ENCODE measurements at places on chromosomes 12 and 14. TPM values are rescaled to one million over a fixed set of nuclear protein-coding genes. Genes with fewer than 3 reads are reported as not detected.

ANO2 gene
- 4.0 TPM for total RNA-seq

TAS2R43 gene
- total RNA-seq: 2.5 TPM

GRCh38 chr12:51923506-51924365 lies 16.4 kb downstream of the ACVRL1 start:
- no peaks in the 10 kb centered on the region for H3K36me3 ChIP-seq
- peaks cover 14% of the 10 kb centered on the region for H3K4me1 ChIP-seq
- H3K4me3 ChIP-seq: no peak overlapping the region
- H3K27ac ChIP-seq: no peak overlapping the region
- H3K27me3 ChIP-seq: peaks cover 20% of the 10 kb centered on the region

- no peak overlapping the region for H3K27ac ChIP-seq
- H3K27me3 ChIP-seq: no peaks in the 10 kb centered on the region
- no peak overlapping the region for H3K4me3 ChIP-seq
- no peaks in the 10 kb centered on the region for H3K4me1 ChIP-seq
Measured at GRCh38 chr12:115632308-115632707, 645.2 kb downstream of the MED13L start.

- no peaks in the 10 kb centered on the region for H3K27me3 ChIP-seq
- peaks cover 34% of the 10 kb centered on the region for H3K4me1 ChIP-seq
- H3K36me3 ChIP-seq: no peaks in the 10 kb centered on the region
- H3K4me3 ChIP-seq: no peak overlapping the region
Measured at GRCh38 chr14:54674046-54674741, 107.3 kb downstream of the SAMD4A start.

- peak; percentile 18 for DNase-seq
- H3K27ac ChIP-seq: no peak overlapping the region
- H3K4me3 ChIP-seq: no peak overlapping the region
- no peaks in the 10 kb centered on the region for H3K4me1 ChIP-seq
- no peaks in the 10 kb centered on the region for H3K36me3 ChIP-seq
Measured at GRCh38 chr14:87805315-87805723, 187.7 kb downstream of the GALC start.

NEUROD4 gene
- total RNA-seq: 0.62 TPM

GPD1 gene
- total RNA-seq: 1.4 TPM

DNA sequence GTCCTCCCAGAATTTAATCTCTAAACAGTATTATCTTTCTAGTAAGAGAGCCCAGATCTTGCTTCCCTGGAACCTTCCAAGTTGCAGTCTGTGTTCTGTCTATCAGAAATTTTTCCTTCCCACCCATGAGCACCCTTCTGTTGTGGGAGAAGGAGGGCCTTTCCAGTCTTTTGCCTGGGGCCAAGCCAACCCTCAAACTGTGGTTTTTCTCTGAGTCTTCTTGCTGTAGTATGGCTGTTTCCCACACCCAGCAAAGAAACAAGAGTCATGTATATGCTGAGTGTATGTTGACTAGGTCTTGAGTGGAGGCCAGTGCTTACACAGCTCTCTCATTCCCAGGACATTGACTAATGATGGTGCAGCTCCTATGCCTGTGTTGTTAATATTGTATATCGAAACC lies 104.5 kb downstream of the TGFB3 start:
- H3K27ac ChIP-seq: no peak overlapping the region
- no peak overlapping the region for H3K4me3 ChIP-seq
- no peak for DNase-seq
- no peaks in the 10 kb centered on the region for H3K27me3 ChIP-seq
- H3K36me3 ChIP-seq: no peaks in the 10 kb centered on the region

DNA sequence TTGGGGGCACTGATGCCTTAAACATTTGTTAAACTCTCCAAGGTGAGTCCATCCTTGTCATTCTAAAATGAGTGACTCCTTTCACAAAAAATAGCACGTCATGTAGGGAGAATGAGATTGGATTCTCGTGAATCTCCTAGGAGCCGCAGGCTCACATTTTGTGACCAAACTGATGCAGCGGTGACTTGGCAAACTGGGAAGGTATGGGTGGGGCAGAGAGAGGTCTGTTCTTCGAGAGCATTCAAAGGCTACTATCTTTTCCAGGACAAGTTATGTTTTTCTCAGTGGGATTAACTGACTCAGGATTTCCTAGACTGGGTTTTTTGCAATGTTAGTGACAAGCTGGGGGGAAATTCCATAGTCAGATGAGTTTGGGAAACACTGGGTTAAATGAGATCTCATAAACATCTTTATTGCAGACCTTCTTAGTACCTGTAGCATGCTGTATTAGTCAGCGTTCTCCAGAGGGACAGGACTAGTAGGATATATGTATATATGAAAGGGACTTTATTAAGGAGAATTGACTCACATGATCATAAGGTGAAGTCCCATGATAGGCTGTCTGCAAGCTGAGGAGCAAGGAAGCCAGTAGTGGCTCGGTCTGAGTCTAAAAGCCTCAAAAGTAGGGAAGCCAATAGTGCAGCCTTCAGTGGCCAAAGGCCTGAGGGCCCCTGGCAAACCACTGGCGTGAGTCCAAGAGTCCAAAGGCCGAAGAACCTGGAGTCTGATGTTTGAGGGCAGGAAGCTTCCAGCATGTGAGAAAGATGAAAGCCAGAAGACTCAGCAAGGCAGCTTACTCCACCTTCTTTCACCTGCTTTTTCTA lies 61.0 kb downstream of the FOXN4 start:
- DNase-seq: no peak
- H3K27ac ChIP-seq: no peak overlapping the region
- no peaks in the 10 kb centered on the region for H3K27me3 ChIP-seq
- H3K4me3 ChIP-seq: no peak overlapping the region

GRCh38 chr12:95516757-95517156 lies 34.5 kb downstream of the USP44 start:
- DNase-seq: no peak
- no peaks in the 10 kb centered on the region for H3K4me1 ChIP-seq
- H3K36me3 ChIP-seq: peaks cover 15% of the 10 kb centered on the region
- H3K27ac ChIP-seq: no peak overlapping the region
- no peaks in the 10 kb centered on the region for H3K27me3 ChIP-seq

- DNase-seq: no peak
- no peak overlapping the region for H3K4me3 ChIP-seq
- no peaks in the 10 kb centered on the region for H3K27me3 ChIP-seq
- H3K4me1 ChIP-seq: no peaks in the 10 kb centered on the region
Measured at GRCh38 chr12:21795648-21796328, 21.3 kb upstream of the KCNJ8 start.

DNA sequence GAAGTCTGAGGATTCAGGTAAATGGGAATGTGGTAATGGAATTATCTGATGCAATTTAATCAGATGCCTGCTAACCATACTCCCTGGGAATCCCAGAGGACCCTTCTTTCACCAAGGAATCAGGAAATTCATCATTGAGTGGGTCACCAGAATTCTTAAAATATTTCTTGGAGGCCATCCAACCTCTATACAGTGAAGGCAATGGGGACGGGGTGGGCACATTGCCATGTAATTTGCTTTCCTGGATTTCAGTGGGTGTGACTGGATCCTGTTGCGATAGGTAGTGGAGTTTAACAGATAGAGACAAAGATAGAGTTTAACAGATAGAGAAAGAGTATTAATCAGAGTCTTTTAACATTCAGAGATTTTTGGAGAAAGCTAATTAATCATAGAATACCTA lies 394.4 kb downstream of the DAD1 start:
- H3K27me3 ChIP-seq: no peaks in the 10 kb centered on the region
- H3K36me3 ChIP-seq: no peaks in the 10 kb centered on the region
- no peak overlapping the region for H3K4me3 ChIP-seq
- no peak overlapping the region for H3K27ac ChIP-seq

DNA sequence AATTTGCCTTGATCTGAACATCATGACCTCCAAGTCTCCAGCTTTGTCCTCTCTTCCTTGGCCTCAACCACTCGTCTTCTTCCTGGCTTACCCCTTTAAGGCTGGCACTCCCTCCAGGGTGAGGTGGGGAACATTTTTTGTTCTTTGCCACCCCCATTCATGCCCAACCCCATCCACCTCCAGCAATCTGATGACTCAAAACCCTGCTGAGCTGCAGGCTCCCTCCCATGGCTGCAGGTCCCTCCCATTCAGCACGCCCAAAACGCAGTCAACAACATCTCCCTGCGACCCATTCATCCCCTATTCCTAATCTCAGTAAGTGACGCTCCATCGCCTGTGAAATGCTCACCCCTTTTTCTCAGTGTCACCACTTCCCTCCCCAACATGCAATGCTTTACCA lies 138.8 kb upstream of the PRMT8 start:
- no peak overlapping the region for H3K27ac ChIP-seq
- no peaks in the 10 kb centered on the region for H3K27me3 ChIP-seq
- H3K36me3 ChIP-seq: no peaks in the 10 kb centered on the region
- H3K4me1 ChIP-seq: peaks cover 3% of the 10 kb centered on the region

DNA sequence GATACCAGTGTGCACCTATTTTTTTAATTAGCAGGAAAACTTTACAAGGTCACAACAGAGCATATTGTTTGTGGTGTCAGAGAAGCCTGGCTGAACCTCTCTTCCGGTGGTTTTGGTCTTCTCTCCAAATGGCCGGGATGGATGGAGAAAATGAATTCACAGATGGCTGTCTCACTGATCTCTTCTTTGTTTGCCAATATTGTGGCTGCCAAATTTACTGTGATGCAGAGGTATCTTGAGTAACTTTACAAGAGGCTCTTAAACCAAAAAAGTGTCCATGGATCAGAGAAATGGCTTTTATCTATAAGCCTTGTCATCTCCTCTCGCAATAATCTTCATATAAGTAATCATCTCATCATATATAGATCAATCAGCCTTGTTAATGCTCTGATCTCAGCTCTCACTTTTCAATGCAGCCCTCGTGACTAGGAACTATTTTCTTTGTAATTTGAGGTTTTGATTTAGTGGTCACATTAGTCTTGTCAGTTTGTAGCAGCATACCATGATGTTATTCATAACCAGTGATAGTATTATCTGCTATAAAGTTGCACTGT lies 308.1 kb downstream of the EGLN3 start:
- H3K4me1 ChIP-seq: peaks cover 35% of the 10 kb centered on the region
- H3K36me3 ChIP-seq: no peaks in the 10 kb centered on the region
- H3K27ac ChIP-seq: peak overlapping the region; percentile 77
- H3K4me3 ChIP-seq: peak overlapping the region; percentile 26
- H3K27me3 ChIP-seq: no peaks in the 10 kb centered on the region

DNA sequence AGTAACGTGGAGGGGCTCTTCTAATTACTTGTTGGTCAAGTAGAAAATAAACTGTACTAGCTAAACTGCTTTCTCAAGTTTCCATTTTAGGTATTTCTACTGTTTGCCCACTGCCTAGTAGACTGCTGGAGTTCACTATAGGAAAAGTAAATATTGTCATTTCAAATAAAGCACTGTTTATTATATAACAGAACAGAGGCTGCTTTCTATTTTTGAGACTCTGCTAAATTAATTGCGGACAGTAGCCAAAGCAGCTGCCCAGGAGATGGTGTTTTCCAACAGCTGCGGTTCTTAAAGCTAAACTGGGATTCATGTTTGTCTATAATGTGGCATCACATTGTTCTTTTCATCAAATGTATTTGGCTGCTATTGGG lies 15.9 kb upstream of the SIX1 start:
- DNase-seq: no peak
- no peak overlapping the region for H3K4me3 ChIP-seq
- no peak overlapping the region for H3K27ac ChIP-seq

LMNTD1 gene
- not detected for total RNA-seq

TAS2R14 gene
- 7.0 TPM for total RNA-seq

DNA sequence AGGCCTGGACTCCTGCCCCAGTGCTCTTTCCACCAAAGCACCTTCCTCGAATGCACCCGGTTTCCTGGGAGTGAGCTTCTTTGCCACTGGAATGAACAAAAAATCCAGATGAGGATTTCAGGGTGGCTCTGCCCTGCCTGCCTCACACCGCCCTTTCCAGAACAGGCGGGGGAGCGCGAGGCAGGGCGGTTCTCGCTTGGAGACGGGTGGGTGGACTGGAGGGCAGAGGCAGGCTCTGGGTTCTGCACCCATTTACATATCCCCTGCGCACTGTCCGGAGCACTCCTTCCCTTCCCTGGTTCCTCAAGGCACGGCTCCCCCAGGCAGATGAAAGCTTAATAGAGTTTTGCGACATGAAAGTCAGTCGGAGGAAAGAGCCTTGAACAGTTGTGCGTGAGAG lies 69.7 kb upstream of the DLK1 start:
- H3K4me3 ChIP-seq: no peak overlapping the region
- DNase-seq: no peak
- peaks cover 40% of the 10 kb centered on the region for H3K4me1 ChIP-seq
- H3K27me3 ChIP-seq: no peaks in the 10 kb centered on the region
- H3K36me3 ChIP-seq: no peaks in the 10 kb centered on the region
- H3K27ac ChIP-seq: no peak overlapping the region
